ENCODE measurements at places on chromosomes 2 and 18.

GRCh38 chr2:17543131-17543660 lies 2.7 kb downstream of the VSNL1 start:
- H3K4me1 ChIP-seq, result peaks cover 39% of the 10 kb centered on the region
- no peaks in the 10 kb centered on the region for H3K36me3 ChIP-seq
- no peaks in the 10 kb centered on the region for H3K27me3 ChIP-seq
- DNase-seq, result no peak

GRCh38 chr18:61496374-61496773 lies 163.1 kb downstream of the CDH20 start:
- DNase-seq, result no peak
- no peaks in the 10 kb centered on the region for H3K4me1 ChIP-seq
- no peaks in the 10 kb centered on the region for H3K36me3 ChIP-seq
- H3K27ac ChIP-seq, result no peak overlapping the region
- H3K27me3 ChIP-seq, result no peaks in the 10 kb centered on the region

- H3K4me1 ChIP-seq, result peaks cover 13% of the 10 kb centered on the region
- no peaks in the 10 kb centered on the region for H3K27me3 ChIP-seq
- DNase-seq, result no peak
- H3K36me3 ChIP-seq, result no peaks in the 10 kb centered on the region
These were observed 5.2 kb downstream of the FN1 start for GRCh38 chr2:215430528-215431187.

- H3K27me3 ChIP-seq, result no peaks in the 10 kb centered on the region
- no peak for DNase-seq
These were observed 36.8 kb downstream of the ADAM23 start for GRCh38 chr2:206480161-206480560.
